ENCODE measurements at places on chromosomes 12 and 14. TPM values are rescaled to one million over a fixed set of nuclear protein-coding genes. Genes with fewer than 3 reads are reported as not detected.

- no peak for DNase-seq
Observed at GRCh38 chr14:50521912-50522341, 10.4 kb downstream of the MAP4K5 start.

DNA sequence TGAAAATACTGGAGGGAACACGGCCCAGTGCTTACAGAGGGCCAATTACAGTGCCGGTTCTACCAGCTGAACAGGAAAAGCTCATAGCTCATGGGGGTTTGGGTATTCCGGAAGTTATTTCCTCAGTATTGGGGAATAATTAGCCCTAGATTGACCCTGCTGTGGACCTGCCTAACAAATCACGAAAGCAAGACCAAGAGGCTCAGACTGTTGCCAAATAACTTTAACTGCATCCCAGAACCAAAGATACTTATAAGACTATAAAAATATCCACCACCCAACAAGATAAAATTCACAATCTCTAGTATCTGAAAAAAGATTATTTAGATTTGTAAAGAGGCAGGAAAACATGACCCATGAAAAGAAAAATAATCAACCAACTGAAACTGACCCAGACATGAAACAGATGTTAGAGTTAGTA, 8.0 kb upstream of the OR5AU1 start:
- DNase-seq, result no peak

GRCh38 chr12:123971770-123972456, 718 bp downstream of the CCDC92 start:
- DNase-seq, result peak; percentile 56

- DNase-seq, result no peak
Observed at GRCh38 chr12:24697769-24698168, 251.1 kb downstream of the BCAT1 start.

- DNase-seq, result no peak
Observed at GRCh38 chr12:122100568-122100967, 22.0 kb downstream of the MLXIP start.

GRCh38 chr12:62676521-62677307, 210.1 kb downstream of the MON2 start:
- no peak for DNase-seq

DNA sequence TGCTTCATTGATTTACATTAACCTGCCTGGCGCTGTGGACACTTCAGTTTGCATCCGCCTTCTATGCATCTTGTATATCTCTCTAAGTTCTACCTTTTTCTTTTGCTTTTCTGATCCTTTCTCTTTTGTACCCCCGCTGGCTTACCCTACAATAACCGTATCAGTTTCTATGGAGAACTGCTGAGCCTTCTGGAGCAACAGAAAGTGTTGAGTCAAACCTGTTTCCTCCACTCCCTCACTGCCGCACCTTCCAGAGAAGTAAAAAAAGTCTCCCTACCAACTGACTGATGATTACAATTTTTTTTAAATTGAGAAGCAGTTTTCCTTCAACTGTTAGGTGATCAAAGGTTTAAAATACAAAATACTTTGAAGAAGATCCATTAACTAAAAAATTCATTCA, 17.4 kb downstream of the EXD2 start:
- DNase-seq, result no peak

DNA sequence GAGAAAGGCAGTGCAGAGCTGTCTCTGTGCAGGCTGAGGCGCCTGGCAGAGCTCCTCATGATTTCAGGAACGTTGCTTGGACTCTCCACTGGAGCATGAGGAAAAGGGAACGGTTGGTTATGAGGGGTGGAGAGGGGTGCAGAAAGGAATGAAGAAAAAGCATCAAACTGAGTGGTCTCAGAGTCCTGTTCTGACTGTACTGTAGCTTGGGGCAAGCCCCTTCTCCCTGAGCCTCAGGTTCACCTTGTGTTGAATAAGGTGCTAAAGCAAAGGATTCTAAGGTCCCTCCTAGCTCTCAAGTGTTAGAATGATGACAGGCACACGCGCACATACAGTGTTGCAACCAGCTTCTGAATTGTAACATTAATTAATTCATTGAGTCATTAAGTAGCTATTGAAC, 125.2 kb upstream of the PARP11 start:
- no peak for DNase-seq

DNA sequence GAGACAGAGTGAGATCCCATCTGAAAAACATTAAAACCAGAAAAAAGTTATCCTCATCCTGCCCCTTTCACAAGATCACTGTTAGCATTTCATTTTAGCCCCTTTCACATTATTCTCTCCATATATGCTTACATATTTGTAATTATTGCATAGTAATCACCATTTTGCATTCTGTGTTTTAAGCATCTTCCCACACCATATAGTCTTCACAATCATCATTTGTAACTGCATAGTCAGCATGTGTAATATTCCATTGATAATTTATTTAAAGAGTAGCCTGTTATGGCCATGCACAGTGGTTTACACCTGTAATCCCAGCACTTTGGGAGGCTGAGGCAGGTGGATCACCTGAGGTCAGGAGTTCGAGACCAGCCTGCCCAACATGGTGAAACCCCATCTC, 11.8 kb downstream of the PAPLN start:
- DNase-seq, result no peak

GRCh38 chr14:91929700-91930099, 17.8 kb downstream of the FBLN5 start:
- DNase-seq, result no peak

- no peak for DNase-seq
Observed at GRCh38 chr12:10624605-10625004, 11.2 kb upstream of the MAGOHB start.

DNA sequence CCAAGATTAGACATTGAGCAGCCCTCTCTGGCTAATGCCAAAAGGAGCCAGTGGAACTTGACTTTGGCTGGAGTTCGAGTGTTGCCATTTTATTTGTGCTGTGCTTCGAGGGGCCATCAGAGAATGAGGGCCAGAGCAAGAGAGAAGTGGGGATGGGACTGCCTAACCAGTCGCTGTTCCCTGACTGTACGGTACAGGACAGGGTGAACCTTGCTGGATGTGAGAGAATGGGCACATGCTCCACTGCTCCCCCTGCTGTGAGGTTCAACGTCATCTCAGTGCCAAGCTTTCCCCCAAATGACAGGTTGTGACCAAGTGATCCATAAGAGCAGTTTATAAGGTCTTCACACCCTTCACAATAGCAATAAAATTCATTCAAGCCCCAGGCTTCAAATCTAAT, 55.1 kb upstream of the BCL11B start:
- no peak for DNase-seq

DNA sequence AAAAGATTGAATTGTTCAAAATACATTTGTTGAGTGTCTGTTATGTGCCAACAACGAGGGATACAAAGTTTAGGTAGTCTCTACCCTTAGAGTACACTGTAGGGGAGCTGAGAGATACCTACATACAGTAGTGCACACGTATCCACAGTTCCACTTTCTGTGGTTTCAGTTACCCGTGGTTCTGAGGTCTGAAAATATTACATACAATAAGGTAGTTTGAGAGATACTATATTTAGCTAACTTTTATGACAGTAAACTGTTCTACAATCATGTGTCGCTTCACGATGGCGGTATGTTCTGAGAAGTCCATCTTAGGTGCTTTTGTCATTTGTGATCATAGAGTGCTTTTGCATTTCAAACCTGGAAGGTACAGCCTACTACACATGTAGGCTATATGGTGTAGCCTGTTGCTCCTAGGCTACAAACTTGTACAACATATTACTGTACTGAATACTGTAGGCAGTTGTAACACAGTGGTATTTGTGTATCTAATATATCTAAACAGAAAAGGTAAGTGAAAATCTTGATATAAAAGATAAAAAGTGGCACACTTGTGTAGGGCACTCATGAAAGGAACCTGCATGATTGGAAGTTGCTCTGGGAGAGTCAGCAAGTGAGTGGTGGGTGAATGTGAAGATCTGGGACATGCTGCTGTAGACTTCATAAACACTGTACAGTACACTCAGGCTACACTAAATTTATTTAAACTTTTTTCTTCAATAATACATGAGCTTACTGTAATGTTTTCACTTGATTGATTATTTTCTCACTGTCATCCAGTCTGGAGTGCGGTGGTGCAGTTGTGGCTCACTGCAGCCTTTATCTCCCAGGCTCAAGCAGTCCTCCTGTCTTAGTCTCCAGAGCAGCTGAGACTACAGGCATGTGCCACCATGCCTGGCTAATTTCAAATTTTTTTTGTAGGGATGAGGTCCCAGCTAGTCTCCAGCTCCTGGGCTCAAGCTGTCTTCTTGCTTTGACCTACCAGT, 4.0 kb downstream of the CPSF6 start:
- peak; percentile 44 for DNase-seq

DNA sequence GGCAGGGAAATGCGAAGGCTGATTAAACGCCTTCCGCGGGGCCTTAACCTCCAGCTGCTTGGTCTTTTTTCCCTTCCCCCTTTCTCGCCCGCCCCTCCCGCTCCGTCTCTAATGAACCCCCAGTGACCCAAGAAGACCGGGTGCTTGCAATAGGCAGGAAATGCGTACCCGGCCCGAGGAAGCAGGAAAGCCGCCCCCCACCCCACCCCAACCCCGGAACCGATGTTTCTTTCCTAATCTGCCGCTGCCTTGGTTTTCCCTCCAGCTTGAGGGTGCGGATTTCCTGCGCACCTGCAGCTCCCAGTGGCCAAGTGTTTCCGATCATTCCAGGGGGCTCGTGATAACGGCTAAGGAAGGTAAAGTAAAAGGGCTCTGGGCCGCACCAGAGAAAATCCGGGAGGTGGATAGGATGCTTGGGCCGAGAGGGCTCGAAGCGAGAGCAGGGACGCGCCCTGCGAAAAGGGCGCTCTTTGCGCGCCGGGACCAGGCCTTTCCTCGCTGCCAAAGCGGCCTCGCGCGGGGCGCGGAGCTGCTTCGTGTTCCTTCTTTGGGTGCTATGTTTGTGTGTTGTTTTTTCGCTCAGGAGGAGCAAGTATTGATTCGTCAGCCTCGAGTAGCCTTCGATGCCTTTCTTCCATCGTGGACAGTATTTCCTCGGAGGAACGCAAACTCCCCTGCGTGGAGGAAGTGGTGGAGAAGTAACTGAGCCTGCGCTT, 983 bp downstream of the MYF6 start:
- DNase-seq, result no peak

DNA sequence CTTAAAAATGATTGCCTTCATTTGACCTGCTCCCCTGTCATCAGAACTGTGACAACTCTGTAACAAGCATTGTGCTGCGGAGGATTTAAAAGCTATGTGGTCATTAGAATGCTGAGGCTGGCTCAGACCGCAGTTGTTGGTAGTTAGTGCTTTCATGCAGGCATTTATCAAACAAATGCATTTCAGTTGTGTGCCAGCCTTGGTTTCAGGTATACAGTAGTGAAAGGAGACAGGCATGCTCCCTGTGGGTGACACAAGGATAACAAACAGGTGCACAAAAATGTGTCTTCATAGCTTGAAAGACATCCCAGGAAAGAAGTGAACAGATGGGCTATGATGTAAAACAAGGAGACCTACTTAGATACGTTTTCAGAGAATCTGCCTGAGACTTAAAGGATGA, 60.6 kb downstream of the MARK3 start:
- no peak for DNase-seq

GRCh38 chr12:52434081-52434733, at the start of gene KRT75:
Gene KRT75, minus strand, starts transcription at chr12:52434371. Its CDS starts 67 bp downstream, at chr12:52434304.
- no peak for DNase-seq

GRCh38 chr12:72295744-72296143, 23.6 kb downstream of the TRHDE start:
- no peak for DNase-seq

DNA sequence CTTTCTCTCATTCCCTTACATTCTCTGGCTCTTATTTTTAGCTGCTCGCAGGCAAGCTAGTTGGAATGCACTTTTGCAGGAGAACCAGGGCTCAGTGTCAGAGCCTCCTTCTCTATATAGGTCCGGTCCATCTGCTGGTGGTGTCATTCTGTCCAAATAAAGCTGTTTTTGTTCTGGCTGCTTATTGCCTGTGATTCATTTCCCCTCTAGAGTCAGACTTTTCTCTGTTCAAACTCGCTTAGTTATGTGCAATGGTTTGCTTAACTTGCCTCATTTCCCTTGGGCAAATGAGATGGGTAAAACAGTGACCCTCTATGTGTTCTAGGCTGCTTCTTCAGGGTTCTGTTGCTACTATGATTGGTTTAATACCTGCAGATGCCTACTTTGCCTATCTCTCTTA, 2.9 kb downstream of the SMARCD1 start:
- no peak for DNase-seq

DNA sequence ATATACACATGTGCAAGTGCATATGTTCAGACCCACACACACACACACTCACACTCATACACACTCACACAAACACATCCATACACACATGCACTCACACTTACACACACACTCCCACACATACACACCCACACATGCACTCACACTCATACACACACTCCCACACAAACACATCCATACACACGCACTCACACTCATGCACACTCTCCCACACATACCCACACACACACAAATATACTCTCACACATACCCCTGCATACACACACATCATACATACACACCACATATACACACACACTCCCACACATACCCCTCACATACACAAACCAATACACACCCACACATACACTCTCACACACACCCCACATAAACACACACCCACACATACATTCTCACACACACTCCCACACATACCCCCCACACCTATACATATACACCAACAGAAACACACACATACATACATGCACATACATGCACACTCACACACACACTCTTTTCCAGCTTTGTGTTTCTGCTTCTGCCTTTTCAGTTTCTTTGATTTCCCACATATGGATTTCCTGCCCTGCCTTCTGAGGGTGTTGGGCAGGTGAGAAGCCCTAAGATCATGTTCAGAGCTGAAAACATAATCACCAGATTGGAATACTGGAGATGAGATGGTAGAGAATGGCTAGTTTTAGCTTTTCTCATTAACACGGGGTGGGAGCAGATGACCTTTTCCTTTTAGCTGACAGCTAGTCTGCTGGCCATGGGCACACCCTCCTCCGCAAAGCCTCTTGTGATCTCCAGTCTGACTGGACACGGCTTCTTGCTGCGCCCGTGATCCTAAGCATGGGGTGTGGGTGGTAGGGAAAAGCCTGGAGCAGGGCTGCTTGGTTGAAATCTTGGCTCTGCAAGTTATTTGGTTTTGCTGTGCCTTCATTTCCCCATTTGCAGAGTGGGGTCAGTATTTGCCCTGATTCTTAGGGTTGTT, 214.0 kb downstream of the CHST11 start:
- no peak for DNase-seq

DNA sequence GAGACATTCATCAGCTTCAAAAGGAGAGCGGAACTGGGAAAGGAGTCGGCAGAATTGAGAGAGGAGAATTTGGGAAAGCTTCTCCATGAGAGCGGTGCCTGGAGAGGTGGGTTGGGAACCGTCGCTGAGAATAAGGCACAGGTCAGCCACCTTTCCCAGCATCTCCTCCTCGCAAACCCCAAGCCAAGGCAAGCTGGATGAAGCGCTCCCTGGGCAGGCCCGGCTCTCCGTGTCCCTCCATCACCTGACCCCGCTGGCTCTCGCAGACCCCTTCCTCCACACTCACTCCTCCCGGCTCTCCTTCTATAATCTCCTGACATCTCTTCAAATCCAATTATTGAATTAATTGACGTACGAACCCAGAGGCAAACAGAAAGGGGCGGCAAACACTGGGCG, 18.9 kb upstream of the ATP5MC2 start:
- DNase-seq, result no peak

The PLCZ1 gene
- not detected for total RNA-seq

The GLIPR1L1 gene
- total RNA-seq, result not detected

The SLC8A3 gene
- 0.07 TPM for total RNA-seq

The PXMP2 gene
- total RNA-seq, result 10.2 TPM

The TAS2R8 gene
- not detected for total RNA-seq

The ACTN1 gene
- total RNA-seq, result 0.74 TPM

The SERPINA1 gene
- not detected for total RNA-seq

The LBHD2 gene
- total RNA-seq, result not detected

The SDSL gene
- 1.1 TPM for total RNA-seq

The SLCO1B1 gene
- not detected for total RNA-seq

The BCL2L14 gene
- not detected for total RNA-seq

The STX2 gene
- total RNA-seq, result 19.8 TPM

The WSCD2 gene
- 5.9 TPM for total RNA-seq

The PRH2 gene
- not detected for total RNA-seq

The RND1 gene
- total RNA-seq, result 18.7 TPM

Measured in B cell (primary cell).